ENCODE measurements at places on chromosomes 7 and 10.

GRCh38 chr10:91590904-91591796 is 41.7 kb downstream of the PPP1R3C start:
- no peak for DNase-seq

GRCh38 chr10:113616244-113617074 is 47.4 kb downstream of the NRAP start:
- no peak for DNase-seq

DNA sequence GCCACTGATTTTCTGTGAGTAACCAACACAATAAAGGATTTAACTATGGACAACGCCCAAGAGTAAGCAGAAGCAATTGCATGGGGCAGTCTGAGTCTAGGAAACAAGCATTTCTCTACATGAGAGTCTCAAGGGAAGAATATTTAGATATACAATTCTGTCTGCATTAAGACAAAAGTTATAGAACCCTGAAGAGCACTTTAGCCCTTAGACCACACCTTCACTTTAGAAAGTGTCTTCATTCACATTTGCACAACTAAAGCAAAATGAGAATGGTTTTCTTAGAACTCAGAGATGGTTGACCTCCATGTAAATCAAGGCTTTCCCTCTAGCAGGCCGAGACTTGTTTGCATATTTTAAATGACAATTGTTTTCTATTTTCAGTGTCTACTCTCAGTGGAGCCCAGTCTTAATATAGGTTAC is 25.5 kb upstream of the TRIM24 start:
- DNase-seq, result no peak

DNA sequence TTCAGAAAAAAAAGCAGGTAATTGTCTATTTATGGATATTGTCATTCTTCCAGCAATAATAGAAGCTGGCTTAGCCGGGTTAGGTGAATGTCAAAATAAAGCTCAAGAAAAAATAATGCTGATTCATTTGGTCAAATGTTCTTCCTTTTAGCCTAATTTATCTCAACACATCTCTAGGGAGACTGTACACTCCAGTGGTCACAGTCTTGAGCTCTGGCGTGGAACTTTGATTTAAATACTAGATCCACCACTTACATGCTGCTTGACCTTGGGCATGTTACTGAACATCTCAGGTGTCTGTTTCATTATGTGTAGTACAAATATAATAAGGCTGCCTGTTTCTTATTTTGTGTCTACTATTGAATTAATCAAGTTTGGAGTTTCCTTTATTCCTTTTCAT is 22.0 kb downstream of the PRTFDC1 start:
- no peak for DNase-seq

DNA sequence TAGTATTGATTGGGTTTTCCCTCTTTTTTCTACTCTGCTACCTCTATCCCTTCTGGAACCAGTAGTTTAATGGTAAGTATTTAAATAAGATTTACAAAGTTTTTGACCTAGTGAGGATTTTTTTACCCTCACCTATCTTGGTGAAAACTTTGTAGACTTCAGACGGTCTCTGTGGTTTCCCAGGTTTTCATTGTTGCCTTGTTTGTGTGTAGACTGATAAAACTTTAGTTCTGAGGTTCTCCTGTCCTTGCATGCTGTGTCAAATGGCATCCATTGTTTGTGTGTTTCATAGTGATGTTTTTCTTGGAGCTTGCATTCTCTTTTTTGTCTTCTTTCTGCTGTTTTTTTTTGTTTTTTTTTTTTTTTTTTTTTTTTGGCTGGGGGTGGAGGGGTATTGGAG is 22.6 kb downstream of the ZNRF2 start:
- DNase-seq, result no peak

DNA sequence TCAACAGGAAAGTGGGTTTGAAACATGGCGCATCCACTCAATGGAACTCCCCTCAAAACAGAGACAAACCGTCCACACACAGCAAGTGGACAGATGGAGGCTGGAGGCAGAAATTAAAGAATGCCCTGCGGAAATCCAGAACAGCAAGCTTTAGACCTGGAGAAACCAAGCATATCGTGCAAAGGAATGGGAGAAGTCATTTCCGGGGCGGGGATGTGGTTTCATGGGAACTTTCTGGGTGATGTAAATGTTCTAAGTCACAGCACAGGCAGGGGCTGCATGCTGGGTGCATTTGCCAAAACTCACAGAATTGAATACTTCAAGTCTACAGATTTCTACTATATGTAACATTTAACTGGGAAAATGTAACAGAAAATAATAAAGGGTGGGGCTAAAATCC is 213.0 kb downstream of the PTPRN2 start:
- DNase-seq, result no peak

- DNase-seq, result no peak
These were observed 44.4 kb upstream of the USP6NL start for GRCh38 chr10:11655836-11656235.

DNA sequence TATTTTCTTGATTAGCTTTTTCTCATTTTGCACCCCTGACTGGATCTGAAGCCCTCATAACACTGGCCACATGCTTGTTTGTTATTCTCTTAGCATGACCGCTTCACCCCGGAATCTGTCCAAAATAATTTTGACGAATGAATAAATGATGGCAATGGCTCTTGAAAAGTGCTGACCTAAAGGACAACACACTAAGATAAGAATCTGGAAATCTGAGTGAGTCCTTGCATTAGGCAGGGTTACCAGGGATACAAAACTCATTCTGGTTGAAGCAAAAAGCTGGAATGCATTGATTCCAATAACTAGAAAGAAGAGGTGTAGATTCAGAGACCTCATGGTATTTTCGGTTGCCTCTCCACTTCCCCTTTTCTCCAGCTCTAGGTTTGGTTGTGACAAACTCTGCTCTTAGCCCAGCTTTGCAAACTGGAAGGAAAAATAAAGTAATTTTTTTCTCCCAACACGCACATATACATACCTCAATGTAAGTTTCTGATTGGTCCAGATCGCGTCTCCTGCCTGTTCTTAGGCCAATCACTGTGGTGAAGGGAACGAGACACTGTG is 157.4 kb downstream of the SKIDA1 start:
- no peak for DNase-seq

GRCh38 chr7:48595756-48596155 is 328.6 kb upstream of the CDC14C start:
- no peak for DNase-seq

All from activated CD8-positive, alpha-beta memory T cell treated with anti-CD3 and anti-CD28 coated beads for 4 hours (primary cell).